Transverse colon (tissue), 4 donors: ENCODE measurements at places on chromosomes 7 and 10.
A peak's percentile ranks its signal among the peaks of the same experiment; 100 is the strongest.

GRCh38 chr7:123070702-123071286 lies 75.3 kb upstream of the TAS2R16 start:
- H3K27ac ChIP-seq = no peak overlapping the region
- H3K27me3 ChIP-seq = no peaks in the 10 kb centered on the region
- no peak for DNase-seq
- H3K4me3 ChIP-seq = no peak overlapping the region
- H3K36me3 ChIP-seq = no peaks in the 10 kb centered on the region

- H3K36me3 ChIP-seq = peaks cover 37% of the 10 kb centered on the region
- H3K27me3 ChIP-seq = no peaks in the 10 kb centered on the region
- H3K4me3 ChIP-seq = peak overlapping the region; percentile 75
- DNase-seq = peak; percentile 24
Measured at GRCh38 chr7:95595746-95596197, 544 bp downstream of the PDK4 start.

GRCh38 chr7:155533827-155534690 lies 12.3 kb downstream of the CNPY1 start:
- no peaks in the 10 kb centered on the region for H3K4me1 ChIP-seq
- no peaks in the 10 kb centered on the region for H3K36me3 ChIP-seq
- H3K27ac ChIP-seq = no peak overlapping the region
- H3K4me3 ChIP-seq = no peak overlapping the region
- no peak for DNase-seq

GRCh38 chr7:79820387-79820786 lies 314.2 kb upstream of the GNAI1 start:
- H3K4me1 ChIP-seq = no peaks in the 10 kb centered on the region
- no peaks in the 10 kb centered on the region for H3K27me3 ChIP-seq
- peak; percentile 26 for DNase-seq

GRCh38 chr7:50205011-50205410 lies 99.5 kb upstream of the IKZF1 start:
- no peaks in the 10 kb centered on the region for H3K4me1 ChIP-seq
- no peak for DNase-seq
- H3K27me3 ChIP-seq = no peaks in the 10 kb centered on the region
- no peaks in the 10 kb centered on the region for H3K36me3 ChIP-seq
- no peak overlapping the region for H3K4me3 ChIP-seq
- no peak overlapping the region for H3K27ac ChIP-seq

GRCh38 chr7:73452999-73453635 lies 19.5 kb downstream of the FZD9 start:
- H3K4me3 ChIP-seq = no peak overlapping the region
- no peak overlapping the region for H3K27ac ChIP-seq
- no peaks in the 10 kb centered on the region for H3K4me1 ChIP-seq
- H3K36me3 ChIP-seq = no peaks in the 10 kb centered on the region
- no peaks in the 10 kb centered on the region for H3K27me3 ChIP-seq

DNA sequence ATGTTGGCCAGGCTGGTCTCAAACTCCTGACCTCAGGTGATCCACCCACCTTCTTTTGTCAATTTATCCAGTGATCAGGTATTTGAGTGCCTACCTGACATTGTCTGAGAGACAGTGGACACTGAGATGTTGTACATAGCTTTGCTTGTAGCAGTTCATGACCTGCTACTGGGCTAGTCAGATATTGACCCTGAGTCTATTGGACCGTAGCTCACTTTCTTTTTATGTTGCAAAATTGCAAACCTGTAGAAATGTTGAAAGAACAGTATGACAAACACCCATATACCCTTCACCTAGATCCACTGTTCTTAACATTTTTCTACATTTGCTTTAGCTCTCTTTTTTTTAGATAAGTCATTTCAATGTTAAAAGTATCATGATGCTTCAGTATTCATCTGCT lies 410.4 kb upstream of the GALNT17 start:
- no peak overlapping the region for H3K27ac ChIP-seq
- no peaks in the 10 kb centered on the region for H3K36me3 ChIP-seq
- H3K4me1 ChIP-seq = no peaks in the 10 kb centered on the region

GRCh38 chr7:105808703-105809590 lies 67.5 kb downstream of the ATXN7L1 start:
- peak; percentile 71 for DNase-seq
- H3K27me3 ChIP-seq = no peaks in the 10 kb centered on the region
- peaks cover 17% of the 10 kb centered on the region for H3K4me1 ChIP-seq
- no peaks in the 10 kb centered on the region for H3K36me3 ChIP-seq
- H3K27ac ChIP-seq = no peak overlapping the region
- no peak overlapping the region for H3K4me3 ChIP-seq
